CD8-positive, alpha-beta T cell (primary cell): ENCODE measurements at places on chromosomes 11 and 22. TPM values are rescaled to one million over a fixed set of nuclear protein-coding genes. Genes with fewer than 3 reads are reported as not detected.

The ZNHIT2 gene
- 9.3 TPM for total RNA-seq

The C22orf23 gene
- not detected for total RNA-seq

The UBASH3B gene
- 19.3 TPM for total RNA-seq

The HEPN1 gene
- not detected for total RNA-seq

The UPK3A gene
- not detected for total RNA-seq

The MAPK8IP2 gene
- 0.42 TPM for total RNA-seq

The NRIP3 gene
- total RNA-seq: 10.1 TPM

The ESAM gene
- 1.6 TPM for total RNA-seq

The FAM227A gene
- total RNA-seq: 0.73 TPM

The RFPL3 gene
- total RNA-seq: not detected

The FOLH1 gene
- total RNA-seq: not detected
